Frontal cortex (tissue), 4 donors: ENCODE measurements at places on chromosomes 11 and 22.
A peak's percentile ranks its signal among the peaks of the same experiment; 100 is the strongest.

DNA sequence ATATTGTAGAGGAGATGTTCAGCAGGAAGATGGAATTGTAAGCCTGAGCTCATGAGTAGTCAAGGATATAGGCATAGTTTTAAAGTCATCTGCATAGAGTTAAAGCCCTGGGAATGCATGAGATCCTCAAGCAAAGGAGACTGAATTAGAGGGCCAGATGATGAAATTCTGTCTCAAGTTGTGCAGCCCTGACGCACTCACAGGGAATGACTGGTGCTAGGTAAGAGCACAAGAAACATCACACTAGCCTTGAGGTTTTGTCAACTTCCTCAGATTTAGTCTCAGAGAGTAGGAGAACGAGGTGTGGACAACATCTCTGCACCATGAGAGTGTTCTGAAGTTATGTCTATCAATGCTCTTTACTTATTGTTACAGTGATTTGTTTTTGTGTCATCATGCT lies 5.8 kb downstream of the RAB38 start:
- DNase-seq = no peak

- DNase-seq = no peak
These were observed 276.5 kb downstream of the LUZP2 start for GRCh38 chr11:24773322-24773721.

DNA sequence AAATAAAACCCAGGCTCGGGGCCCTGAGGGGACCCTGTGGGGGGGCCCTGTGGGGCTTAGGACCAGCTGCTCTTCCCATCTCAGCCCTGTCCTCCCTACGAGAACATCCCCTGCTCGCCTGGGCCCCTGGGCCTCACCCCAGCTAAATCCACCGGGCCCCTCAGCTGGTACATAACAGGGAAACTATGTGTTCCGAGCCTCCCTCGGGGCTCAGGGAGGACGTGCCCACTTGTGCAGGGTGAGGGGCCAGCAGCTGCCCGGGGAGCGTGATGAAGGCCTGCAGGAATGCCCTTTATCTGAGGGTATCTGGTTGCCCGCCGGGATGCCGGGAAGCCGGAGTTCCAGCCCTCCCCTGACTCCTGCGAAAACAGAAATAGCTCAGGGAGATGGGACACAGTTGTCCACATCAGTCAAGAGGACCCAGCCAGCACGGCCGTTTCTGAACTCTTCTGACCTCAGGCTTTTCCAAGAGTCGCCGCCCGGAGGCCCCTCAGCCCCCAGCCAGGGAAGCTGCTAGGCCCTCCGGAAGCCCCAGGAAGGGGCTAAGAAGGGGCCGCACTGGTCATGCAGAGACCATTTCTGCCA lies 20.6 kb downstream of the MRPL23 start:
- no peak for DNase-seq

DNA sequence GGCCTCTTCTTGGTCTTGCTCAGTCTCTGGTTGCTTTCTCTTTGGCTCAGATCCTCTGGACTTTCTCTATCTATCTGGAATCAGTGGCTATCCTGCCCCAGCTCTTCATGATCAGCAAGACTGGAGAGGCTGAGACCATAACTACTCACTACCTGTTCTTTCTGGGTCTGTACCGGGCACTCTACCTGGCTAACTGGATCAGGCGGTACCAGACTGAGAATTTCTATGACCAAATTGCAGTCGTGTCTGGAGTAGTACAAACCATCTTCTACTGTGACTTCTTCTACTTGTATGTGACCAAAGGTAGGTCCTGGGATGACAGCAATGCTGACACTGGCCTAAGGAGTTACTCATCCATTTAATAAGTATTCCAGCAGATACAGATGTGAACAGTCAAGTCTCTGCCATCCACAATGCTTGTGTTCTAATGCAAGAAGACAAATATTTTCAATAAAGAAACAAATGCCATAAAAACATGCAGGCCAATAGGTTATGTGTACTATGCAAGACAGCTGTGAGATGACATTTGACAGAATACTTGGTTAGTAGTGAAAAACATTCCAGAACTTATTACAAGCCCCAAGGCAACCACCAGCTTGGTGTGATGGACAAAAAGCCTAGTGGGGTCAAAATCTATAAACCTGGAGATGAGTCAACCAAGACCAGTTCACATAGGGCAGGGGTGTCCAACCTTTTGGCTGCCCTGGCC lies 13.4 kb downstream of the KDELR3 start:
- DNase-seq = no peak

GRCh38 chr11:10878408-10879214 lies 20.8 kb upstream of the ZBED5 start:
- DNase-seq = no peak

DNA sequence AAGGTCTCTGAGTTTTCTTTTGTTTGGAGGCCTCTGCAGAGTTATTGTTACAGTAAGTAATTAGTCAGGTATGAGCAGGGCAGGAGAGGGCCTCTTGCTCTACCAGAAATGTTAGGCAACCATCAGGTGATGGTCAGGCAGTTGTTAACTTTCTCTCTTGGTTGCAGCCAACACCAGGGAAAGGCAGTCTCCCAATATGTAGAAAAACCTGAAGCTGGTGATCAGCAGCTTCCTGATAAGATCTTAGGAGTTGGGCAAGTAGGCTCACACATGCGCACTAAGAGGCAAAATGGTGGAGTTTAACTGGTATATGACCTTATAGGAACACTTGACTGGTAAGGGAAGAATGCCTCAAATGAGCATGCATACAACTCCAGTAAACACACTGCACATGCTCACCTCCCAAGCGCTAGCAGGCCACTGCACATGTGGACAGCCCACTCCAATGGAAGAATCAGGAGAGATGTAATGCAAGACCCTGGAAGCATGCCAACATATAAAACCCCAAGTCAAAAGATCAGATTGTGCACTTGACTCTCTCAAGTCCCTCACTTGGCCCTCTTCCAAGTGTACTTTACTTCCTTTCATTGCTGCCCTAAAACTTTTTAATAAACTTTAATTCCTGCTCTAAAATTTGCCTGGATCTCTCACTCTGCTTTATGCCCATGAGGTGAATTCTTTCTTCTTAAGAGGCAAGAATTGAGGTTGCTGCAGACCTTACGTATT lies 23.7 kb upstream of the SLC35F2 start:
- no peak for DNase-seq

DNA sequence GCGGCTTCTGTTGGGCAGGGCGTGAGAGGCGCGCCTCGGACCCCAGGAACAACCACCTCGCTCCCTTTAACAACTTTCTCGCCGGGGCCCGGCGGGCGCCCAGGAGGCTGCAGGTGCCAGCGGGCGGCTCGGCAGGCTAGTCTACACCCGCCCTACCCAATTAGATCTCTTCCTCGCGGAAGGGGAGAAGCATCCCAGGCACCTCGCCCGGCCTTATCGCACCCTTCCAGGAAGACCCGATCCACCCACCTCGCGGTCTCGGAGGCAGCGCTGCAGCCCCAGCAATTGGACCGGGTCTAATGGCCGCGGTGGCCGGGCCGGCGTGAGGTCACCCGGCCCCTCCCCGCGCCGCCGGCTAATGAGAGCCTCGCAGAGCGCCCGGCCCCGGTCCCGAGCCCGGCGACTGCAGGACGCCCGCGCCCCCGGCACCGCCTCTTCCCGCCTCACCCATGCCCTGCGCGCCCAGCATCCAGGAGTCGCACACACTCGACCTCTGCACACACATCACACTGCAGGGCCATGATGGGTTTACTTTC lies at the start of gene PLAAT3:
PLAAT3 (minus strand) TSS at position 298 of the 536 bp plus-strand sequence. CDS start 419 bp downstream, outside the sequence.
- DNase-seq = peak; percentile 67

GRCh38 chr11:121300972-121301699 lies 8.6 kb downstream of the SC5D start:
- DNase-seq = no peak

- no peak for DNase-seq
These were observed 1.2 kb upstream of the FAR1 start for GRCh38 chr11:13667245-13667644.

- DNase-seq = no peak
These were observed 2.6 kb upstream of the C11orf91 start for GRCh38 chr11:33703234-33703633.

- peak; percentile 16 for DNase-seq
These were observed 1.1 kb downstream of the RRM1 start for GRCh38 chr11:4095509-4096230.

GRCh38 chr11:74464746-74465145 lies 2.6 kb downstream of the KCNE3 start:
- DNase-seq = no peak

DNA sequence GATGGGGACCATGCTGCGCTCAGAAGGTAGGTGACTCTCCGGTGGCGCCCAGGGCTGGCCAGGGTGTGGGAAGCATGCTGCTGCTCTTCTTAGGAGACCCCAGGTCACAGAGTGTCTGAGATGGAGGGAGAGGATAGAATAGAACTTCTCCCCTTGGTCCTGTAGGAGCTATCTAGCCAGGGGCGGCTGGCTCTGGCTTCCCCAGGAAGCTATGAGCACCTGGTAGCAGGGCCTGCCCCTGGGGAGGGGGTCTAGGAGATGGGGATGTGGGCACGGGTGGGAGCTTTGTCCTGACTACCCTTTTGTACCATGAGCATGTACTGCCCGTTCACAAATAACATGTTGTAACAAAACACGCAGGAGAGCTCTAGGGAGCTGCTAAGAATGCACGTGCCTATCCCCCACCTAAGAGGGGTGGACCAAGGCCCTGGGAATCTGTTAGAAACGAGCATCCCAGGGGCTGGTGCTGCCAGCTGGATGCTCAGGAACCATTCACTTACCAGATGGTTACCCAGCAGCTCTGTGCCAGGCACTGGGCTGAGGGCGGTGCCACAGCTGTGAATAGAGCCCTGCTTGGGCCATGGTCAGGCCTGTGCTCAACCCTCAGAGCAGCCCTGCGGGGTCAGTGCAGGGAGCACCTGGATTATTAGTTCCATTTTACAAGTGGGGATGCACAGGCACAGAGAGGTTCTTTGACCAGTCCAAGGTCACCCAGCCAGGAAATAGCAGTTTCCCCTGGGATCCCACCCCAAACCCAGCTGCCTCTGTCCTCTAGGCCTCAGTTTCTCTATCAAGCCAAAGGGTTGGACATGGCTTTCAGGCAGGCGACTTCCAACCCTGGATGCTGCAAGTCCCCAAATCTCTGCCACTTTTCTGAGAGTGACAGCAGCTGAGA lies 2.2 kb downstream of the SLC39A13 start:
- DNase-seq = no peak

GRCh38 chr11:43905813-43906241 lies 25.2 kb downstream of the ALKBH3 start:
- DNase-seq = no peak

- DNase-seq = no peak
These were observed 2.0 kb upstream of the NLRP6 start for GRCh38 chr11:276219-276618.

DNA sequence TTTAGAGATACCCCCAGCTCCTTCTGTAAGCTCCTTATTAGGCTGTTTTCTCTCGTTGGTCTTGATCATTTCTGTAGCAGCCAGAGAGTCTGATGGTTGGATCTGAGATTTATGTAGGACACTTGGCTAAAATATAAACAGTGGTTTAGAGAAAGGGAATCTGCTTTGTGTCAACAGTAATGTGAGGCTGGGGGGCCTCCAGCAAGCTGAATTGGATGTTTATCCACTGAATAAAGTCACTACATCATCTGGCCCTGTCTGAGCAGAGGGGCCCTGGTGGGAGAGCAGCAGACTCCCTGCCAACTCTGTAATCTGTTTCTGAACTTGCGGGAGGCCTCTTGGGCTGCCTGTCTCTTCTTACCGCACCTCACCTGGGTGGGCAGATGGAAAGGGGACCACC lies 328.5 kb upstream of the PLET1 start:
- DNase-seq = no peak

DNA sequence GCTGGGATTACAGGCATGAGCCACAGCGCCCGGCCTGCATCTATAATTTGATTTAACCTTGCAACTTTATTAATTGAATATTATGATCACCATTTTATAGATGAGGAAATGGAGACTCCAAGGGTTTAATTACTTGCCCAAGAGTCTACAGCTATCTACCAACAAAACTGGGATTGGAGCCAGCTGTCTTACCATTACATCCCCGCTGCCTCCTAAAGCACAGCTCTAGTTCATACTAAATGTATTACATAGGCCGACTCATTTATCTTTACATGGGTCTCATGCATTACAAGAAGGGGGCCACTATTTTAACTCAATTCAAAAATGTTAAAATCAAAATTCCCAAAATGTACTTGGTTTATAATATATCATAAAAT lies 14.1 kb upstream of the TMA7B start:
- DNase-seq = no peak

DNA sequence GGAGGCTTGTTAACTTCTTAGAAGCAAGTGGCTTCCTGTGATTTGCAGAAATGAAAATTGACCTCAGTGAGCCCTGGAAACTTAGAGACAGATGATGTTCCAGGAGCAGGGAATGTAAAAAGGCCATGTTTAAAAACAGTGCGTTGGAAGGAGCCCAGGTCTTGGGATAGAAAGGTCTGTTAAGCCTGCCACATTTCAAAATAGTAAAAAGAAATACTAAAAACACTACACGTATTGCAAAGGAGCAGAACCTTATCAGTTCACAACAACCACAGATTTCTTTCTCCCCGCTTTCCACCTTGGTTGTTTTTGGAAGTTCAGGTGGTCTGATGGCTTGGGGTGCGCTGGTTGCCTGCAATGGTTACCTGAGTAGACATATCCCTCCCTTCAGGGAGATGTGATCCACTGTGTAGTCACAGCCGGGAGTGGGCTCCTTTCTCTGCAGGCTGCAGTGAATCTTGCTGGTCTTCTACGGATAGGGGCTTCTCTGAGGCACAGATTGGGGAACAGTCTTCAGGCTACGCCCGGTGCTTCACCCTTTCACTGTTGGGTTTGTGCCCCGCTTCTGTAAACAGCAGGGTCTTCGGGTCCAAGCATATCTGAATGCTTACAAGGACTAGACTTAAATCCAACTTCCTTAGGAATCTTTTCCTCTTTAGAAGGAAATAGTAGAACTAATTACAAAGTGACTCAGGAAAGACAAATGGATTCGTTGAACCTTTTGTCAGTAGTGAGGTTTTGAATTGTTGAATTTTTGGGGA lies 1.9 kb downstream of the TEAD1 start:
- no peak for DNase-seq

- DNase-seq = no peak
These were observed 1048.4 kb downstream of the TBC1D22A start for GRCh38 chr22:47810505-47811500.

- DNase-seq = no peak
These were observed 243.5 kb downstream of the SBF2 start for GRCh38 chr11:10050561-10050960.

DNA sequence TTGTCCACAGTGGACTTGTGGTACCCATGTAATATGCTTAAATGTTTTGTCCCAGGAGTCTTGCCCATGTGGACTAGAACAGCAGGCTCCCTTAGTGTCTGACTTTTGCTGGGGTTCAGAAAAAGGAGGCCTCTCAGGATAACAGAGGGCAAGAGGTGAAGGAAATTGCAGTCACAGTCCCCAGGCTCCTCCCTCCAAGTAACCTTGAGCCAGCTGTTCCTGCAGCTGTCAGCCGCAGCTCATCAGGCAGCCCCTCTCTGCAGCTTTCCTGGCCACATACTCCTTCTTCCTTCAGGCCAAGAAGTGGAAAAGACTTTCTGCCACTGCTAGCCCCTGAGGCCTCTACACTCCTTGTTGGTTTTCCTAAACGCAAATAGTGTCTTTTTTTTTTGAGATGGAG lies 6.3 kb upstream of the MYO18B start:
- no peak for DNase-seq

GRCh38 chr11:66677599-66678375 lies at the start of gene RBM4B:
Gene RBM4B (minus strand): TSS chr11:66677887. CDS start chr11:66677079, 808 bp downstream.
- DNase-seq = peak; percentile 93
